Right ventricle myocardium inferior (tissue), 1 donor: ENCODE measurements at places on chromosomes 1 and 21.
A peak's percentile ranks its signal among the peaks of the same experiment; 100 is the strongest.

DNA sequence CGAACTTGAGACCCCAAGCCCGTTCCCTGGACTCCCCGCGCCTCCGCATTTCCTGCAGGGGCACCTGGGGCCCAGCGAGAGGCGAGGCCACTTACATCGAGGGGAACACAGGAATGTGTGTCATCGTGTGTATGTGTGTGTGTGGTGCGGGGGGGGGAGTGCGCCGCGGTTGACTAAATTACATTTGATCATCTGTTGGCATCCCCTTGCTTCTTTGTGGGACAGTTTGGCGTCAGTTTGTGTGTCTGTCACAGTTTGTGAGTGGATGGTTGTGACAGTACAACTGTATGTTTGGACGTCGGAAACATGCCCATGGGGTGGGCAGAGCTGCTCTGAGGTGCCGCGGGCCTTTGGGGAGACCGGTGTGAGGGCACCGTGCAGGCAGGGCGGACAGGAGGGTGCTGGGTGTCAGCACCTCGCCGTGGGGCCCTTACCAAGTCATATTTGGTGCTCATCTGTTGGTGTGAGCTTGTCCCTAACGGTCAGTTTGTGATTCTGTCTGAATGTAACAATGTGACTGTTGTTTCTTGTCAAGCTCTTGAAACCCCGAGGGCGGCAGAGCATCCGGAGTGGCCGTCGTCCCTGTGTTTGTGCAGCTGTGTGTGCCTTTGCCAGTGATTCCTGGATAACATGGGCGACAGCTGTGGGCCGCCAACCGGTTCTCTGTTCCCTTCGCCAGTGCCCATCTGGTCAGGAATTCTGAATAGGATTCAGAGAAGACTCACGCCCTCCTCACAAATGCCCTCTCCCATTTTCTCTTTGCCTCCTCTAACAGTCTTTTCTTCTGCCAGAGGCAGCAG is 899 bp downstream of the OPRD1 start:
- no peak for DNase-seq

DNA sequence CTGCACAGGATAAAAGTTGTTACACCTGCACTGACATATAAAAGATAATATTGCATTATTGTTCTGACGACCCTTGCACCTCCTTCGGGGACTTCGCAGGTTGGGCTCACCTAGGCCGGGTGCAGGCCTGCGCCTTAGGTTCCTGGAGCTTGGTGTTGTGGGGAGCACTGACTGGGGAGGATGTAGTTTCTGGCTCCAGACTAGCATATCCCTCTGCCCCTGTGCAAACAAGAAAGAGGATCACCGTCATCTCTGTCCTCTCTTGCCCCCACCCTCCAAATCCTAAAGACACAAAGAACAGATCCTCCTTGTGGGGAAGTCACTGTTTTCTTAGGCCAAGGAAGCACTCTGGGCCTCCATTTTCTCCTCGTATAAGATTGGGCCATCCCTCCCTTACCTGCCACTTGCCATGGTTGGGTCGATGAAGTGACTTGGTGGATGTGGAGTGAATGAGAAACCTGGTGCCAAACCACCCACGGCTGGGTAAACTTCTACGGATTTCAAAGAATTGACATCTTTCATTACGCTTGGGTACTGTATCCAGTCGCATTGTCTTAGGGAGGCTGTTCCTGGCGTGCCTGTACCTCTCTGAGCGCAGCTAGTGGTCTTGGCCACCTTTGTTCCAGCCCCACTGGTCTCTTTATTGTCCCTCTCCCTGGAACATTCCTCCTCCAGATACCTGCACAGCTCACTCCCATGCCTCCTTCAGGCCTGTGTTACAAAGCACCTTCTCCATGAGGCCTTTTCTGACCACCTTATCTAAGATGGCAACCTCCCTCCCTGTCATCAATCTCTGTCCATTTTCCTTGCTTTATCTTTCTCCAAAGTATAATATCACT is 34.4 kb upstream of the PKP1 start:
- DNase-seq: no peak

- DNase-seq: no peak
Observed at GRCh38 chr1:211677659-211678058, 2.2 kb upstream of the NEK2 start.

DNA sequence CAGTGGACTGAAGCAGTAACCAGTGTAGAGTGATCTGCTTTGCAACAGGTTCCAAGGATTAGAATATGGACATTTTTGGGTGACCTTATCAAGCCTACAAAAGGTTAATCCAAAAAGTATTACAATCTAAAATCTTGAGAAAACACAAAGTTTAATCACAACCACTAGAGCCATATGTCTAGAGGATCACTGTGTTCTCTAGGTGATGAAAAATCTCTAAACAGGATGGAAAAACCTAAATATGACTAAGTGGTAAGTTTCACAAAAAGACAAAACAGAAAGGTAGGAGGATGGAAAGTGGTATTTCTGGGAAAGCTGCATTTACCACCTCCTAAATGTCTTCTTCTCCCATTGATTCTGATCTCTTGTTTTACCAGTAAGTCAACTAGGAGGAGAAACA is 411.1 kb upstream of the CXADR start:
- no peak for DNase-seq

DNA sequence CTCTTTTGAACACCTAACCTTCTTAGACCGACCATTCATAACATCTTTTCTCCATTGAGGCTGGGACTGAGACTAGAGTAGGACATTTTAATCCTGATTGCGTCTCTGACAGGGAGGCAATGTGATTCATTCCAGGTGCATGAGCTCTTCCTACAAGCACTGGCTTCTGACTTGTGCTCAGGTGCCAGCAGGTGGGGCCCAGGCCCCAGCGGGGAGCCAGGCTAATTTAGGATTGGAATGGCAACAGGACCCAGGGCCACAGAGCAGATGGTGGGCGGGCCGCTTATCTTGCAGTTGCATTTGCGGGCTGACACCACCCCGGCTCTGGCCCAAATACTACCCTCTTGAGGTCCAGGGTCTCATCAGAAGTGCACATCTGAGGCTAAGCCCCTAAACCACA is 4.1 kb downstream of the GPA33 start:
- DNase-seq: no peak

DNA sequence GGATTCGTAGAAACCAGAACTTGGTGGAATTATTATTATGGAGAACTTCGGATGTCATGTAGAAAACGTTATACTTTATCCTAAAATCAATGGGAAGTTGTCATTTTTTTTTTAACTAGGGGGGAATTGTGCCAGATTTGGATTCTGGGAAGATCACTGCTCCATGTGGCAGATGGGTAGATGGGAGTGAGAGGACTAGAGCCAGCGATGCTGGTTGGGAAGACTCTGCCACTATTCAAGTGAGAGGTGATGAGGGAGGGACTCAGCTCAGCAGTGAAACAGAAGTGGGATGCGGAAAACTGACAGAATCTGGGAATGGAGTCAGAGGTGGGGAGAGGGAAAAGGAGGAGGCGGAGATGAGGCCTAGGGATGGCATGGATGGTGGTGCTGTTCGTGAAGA is 81.1 kb upstream of the HMGB4 start:
- no peak for DNase-seq

DNA sequence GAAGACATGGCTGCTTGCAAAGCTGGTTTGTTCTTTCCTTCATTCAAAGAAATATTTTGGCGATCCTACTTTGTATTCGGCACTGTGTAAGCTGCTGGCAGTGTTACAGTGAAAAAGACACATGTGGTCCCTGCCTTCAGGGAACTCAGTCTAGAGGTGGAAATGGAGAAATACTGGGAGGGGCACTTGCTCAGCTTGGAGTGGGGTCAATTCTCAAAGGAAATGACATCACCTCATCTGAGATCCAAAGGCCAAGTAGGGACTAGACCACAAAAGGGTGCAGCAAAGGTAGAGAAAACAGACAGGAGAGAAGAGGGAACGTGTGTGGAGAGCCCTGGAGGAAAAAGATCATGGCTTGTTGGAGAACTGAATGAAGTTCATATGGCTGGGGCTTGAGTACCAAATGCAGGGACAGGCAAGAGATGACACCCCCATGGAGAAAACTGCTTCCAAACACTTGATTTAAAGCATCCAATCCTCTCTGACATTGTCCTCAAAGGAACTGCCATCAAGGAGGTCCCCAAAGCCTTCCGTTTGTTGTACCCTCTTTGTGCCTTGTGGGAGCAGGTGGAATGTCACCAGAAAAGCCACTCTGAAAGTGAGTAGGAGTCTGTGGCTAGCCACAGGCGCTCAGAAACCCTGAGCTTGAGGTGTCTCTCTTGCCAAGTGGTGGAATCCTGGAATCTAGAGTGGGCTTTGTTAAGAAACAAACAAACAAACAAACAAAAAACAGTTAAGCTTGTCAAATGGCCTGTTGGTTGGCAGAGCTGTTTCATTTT is 48.3 kb upstream of the TDRD10 start:
- DNase-seq: no peak

- DNase-seq: peak; percentile 89
Observed at GRCh38 chr1:36156329-36157114, 562 bp downstream of the MAP7D1 start.

DNA sequence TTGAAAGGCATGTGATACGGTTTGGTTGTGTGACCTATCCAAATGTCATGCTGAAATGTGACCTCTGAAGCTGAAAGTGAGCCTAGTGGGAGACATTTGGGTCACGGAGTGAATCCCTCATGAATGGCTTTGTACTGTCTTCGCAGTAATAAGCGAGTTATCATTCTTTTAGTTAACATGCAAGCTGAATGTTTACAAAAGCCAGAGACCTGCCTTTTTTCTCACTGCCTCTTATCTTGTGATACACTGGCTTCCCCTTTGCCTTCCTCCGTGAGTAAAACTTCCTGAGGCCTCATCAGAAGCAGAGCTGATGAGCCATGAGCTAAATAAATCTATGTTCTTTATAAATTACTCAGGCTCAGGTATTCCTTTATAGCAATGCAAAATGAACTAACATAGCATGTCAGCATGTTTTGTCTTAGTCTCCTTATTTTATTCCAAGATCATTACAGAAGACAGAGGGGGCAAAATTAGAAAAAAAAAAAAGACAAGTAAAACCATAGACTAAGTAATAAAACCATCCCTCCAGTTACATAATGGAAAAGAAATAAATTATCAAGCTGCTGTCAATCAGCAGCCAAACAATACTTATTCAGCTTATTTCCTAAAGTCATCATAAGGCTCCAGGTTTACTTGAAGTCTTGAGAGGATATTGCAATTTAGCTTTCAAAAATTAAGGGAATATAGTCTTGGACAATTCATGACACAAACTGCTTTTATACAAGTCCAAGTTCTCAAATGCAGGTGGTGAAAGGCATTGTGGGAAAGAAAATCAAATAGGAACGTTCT is 12.1 kb downstream of the RGS18 start:
- no peak for DNase-seq

- no peak for DNase-seq
Observed at GRCh38 chr1:162175379-162176081, 106.0 kb downstream of the NOS1AP start.

DNA sequence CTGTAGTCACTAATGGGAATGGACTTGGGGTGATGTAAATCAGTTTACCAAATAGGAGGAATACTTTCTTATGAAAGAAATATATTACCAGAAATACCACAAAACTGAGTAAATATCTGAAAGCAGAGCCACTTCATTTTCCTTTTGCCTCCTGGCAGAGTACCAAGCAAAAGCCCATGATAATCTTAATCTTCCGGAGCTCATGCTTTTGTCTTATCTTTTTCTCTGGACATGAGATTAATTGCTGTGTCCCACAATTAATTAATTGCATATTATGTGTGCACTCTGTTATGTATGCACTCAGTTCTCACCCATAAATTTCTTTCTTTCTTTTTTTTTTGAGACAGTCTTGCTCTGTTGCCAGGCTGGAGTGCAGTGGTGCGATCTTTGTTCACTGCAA is 94.1 kb upstream of the PDE4B start:
- DNase-seq: no peak

- no peak for DNase-seq
Observed at GRCh38 chr1:167504467-167504827, 13.9 kb downstream of the CD247 start.
